CD4-positive, alpha-beta memory T cell (primary cell): ENCODE measurements at places on chromosomes 12 and 14.

DNA sequence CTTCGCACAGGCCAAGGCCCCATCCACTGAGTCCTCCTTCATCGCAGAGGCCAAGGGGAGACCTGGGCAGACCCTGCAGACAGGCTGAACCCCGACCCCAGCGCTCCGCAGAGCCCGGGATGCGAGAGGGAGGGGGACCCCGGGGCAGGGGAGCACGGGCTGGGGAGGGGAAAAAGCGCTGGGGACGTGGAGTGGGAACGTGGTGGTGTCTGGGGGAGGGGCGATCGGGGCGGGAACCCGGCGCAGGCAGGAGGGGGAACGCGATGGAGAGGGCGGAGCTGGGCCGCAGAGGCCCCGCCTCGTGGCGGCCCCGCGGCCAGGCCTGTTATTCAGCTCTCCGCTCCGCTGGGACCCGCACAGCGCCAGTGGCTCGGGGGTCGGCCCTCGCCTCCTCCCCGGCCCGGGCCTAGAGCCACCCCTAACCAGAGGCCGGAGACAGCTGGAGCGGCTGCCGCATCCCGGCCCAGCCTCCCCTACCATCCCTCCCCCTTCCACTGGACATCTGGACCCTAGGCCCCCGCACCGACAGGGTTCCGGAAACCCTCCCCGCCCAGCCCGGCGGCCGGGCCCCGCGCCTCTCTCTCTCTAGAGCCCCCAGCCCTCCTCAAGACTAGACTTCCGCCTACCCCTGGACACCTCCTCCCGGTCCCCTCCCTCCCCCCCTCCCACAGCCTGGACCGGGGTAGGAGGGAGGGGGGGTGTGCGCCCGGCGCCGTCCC lies at the start of gene ARHGEF25:
TSS of gene ARHGEF25 (plus strand) at position 328 of the 719 bp plus-strand sequence. CDS start 460 bp downstream, outside the sequence.
- H3K27me3 ChIP-seq: peaks cover 10% of the 10 kb centered on the region
- no peaks in the 10 kb centered on the region for H3K36me3 ChIP-seq
- DNase-seq: no peak
- H3K4me3 ChIP-seq: peak within 1 kb of the TSS; percentile 23
- peaks cover 9% of the 10 kb centered on the region for H3K4me1 ChIP-seq

DNA sequence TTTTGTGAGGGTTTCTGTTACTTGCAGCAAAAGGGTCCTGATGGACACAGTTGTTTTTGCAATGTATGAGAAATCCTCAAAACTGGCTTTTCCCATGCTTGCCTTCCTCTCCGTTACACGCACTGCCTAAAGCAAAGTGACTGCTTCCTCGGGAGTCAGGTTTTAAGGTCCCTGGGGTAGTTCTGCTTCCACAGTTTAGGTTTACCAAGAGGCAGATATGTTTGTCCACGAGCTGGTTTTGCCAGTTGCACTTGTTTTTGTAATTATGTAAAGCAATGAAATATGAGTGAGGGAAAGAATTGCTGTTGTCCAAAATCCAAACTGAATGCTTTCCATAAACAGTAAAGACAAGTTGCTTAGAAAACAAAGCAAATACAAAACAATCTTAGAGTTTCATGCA lies 290.7 kb upstream of the AMIGO2 start:
- H3K4me1 ChIP-seq: peaks cover 39% of the 10 kb centered on the region
- DNase-seq: no peak
- no peak overlapping the region for H3K4me3 ChIP-seq
- H3K27me3 ChIP-seq: no peaks in the 10 kb centered on the region

- no peak for DNase-seq
- no peaks in the 10 kb centered on the region for H3K27me3 ChIP-seq
- no peaks in the 10 kb centered on the region for H3K4me1 ChIP-seq
- no peaks in the 10 kb centered on the region for H3K36me3 ChIP-seq
- no peak overlapping the region for H3K27ac ChIP-seq
Measured at GRCh38 chr12:60042835-60043234, 447.0 kb downstream of the SLC16A7 start.

- H3K36me3 ChIP-seq: no peaks in the 10 kb centered on the region
- no peak overlapping the region for H3K4me3 ChIP-seq
- DNase-seq: no peak
- no peak overlapping the region for H3K27ac ChIP-seq
- no peaks in the 10 kb centered on the region for H3K4me1 ChIP-seq
- no peaks in the 10 kb centered on the region for H3K27me3 ChIP-seq
Measured at GRCh38 chr14:90739318-90740068, 76.7 kb downstream of the TTC7B start.
